ENCODE measurements at places on chromosomes 16 and 17. TPM values are rescaled to one million over a fixed set of nuclear protein-coding genes. Genes with fewer than 3 reads are reported as not detected.

Gene PHOSPHO1
- 0.22 TPM for total RNA-seq

Gene CCL11
- not detected for total RNA-seq

Gene TMEM11
- total RNA-seq = 26.0 TPM

Gene CRYM
- not detected for total RNA-seq

Gene TMC5
- not detected for total RNA-seq

Gene ATAD5
- 6.4 TPM for total RNA-seq

Gene FBXO39
- total RNA-seq = not detected

Gene KRTAP4-1
- not detected for total RNA-seq

Gene ZSCAN10
- total RNA-seq = 0.74 TPM

Gene CDH8
- total RNA-seq = 5.5 TPM

Gene C17orf100
- total RNA-seq = 4.6 TPM

Gene FAM234A
- 82.7 TPM for total RNA-seq

Gene ASPHD1
- 56.4 TPM for total RNA-seq

Gene LRRC37A3
- 31.1 TPM for total RNA-seq

- H3K27me3 ChIP-seq = peaks cover 3% of the 10 kb centered on the region
- DNase-seq = no peak
- no peak overlapping the region for H3K27ac ChIP-seq
- peaks cover 8% of the 10 kb centered on the region for H3K36me3 ChIP-seq
- H3K4me1 ChIP-seq = peaks cover 1% of the 10 kb centered on the region
These were observed 10.4 kb downstream of the MGAT5B start for GRCh38 chr17:76878568-76878967.

- H3K27me3 ChIP-seq = no peaks in the 10 kb centered on the region
- H3K36me3 ChIP-seq = no peaks in the 10 kb centered on the region
- DNase-seq = no peak
- no peak overlapping the region for H3K4me3 ChIP-seq
- H3K27ac ChIP-seq = no peak overlapping the region
- H3K4me1 ChIP-seq = no peaks in the 10 kb centered on the region
These were observed 826.2 kb downstream of the CDH8 start for GRCh38 chr16:61210076-61210475.

DNA sequence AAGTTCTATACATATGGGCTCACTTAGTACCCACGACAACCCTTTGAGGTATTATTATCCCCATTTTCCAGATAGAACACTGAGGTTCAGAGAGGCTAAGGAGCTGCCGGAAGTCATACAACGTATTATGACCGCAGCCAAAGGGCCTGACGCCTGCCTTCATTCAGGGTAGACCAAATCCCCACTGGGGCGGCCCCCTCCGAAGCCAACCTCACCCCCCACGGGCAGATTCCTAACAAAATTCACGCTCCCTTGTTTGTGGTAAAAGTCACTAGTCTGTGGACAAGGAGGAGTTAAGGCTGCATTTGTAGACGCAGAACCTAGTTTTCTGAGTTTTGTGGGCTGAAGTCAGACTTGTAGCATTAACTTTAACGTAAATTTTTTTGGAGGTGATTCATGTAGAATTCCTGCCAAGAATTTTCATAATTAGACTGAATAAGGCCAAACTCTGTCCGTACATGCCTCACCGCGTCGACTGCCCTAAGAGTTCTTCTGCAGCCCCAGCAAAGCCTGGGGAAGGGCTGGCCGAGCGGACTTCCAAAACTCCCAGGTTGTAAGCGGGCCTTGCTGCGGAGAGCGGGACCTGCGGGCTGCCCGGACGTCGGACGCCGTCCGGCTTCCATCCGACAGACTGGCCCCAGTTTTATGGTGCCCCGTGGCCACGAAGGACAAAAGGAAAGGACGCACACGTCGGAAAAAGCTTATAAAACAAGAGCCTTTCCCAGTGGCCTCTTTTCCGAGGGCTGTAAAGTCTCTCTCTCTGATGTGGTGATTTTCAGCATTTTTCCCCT, 75.7 kb downstream of the NXN start:
- no peak overlapping the region for H3K4me3 ChIP-seq
- H3K27ac ChIP-seq = no peak overlapping the region
- no peak for DNase-seq
- H3K36me3 ChIP-seq = no peaks in the 10 kb centered on the region

GRCh38 chr17:74452841-74453661, 13.4 kb upstream of the CD300A start:
- DNase-seq = peak; percentile 36
- H3K4me3 ChIP-seq = peak overlapping the region; percentile 73
- peak overlapping the region; percentile 99 for H3K27ac ChIP-seq
- H3K27me3 ChIP-seq = peaks cover 19% of the 10 kb centered on the region

DNA sequence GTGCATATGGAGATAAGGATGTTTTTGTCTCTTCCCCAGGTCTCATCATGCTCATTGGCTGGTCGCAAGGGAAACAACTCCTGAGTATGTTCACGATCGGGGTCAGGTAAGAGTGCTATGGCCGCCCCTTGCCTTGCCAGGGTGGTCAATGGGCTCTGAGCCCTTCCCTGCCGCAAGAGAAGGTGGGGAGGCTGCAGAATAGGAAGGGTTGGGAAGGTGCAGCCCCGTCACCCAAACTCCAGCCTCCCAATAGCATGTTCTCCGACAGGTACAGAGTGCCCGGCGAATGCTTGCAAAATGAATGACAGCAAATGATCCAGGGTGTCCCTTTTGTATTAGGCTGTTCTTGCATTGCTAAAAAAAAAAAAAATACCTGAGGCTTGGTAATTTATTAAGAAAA, 57.4 kb downstream of the ATP2C2 start:
- no peak overlapping the region for H3K27ac ChIP-seq
- no peak overlapping the region for H3K4me3 ChIP-seq
- H3K36me3 ChIP-seq = no peaks in the 10 kb centered on the region
- peaks cover 4% of the 10 kb centered on the region for H3K27me3 ChIP-seq
- no peak for DNase-seq

DNA sequence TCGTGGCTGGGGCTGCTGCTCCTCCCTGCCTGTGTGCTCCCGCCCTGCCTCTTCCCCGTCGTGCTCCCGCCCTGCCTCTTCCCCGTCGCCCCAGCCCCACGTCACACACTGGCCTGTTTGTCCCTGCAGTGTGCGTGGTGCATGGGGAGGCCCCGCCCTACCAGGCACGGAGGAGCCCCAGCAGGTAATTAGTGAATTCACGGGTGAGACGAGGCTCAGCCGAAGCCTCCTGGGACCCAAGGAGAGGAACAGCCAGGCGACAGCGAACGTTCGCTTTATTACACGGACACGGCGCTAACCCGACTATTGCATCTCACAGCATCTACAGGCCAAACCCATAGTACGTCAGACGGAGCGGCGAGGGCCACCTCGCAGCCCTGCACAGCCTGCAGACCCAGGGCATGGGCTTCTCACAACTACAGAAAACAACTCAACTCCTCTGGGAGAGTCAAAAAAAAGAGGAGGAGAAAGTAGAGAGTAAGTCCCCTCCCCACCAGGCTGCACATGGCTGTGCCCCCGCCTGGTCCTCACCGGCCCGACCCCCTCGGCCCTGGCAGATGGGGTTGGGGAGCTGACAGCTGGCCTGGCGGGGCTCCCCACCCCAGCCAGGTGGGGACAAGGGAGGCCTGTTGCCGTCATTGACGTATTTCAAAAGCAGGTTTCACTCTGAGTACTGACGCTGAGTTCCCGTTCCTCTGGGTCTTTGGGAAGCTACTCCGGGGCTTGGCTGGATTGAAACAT, 4.3 kb upstream of the PABPN1L start:
- peak overlapping the region; percentile 84 for H3K27ac ChIP-seq
- H3K36me3 ChIP-seq = no peaks in the 10 kb centered on the region
- peak; percentile 57 for DNase-seq
- peaks cover 29% of the 10 kb centered on the region for H3K4me1 ChIP-seq
- peaks cover 28% of the 10 kb centered on the region for H3K27me3 ChIP-seq

DNA sequence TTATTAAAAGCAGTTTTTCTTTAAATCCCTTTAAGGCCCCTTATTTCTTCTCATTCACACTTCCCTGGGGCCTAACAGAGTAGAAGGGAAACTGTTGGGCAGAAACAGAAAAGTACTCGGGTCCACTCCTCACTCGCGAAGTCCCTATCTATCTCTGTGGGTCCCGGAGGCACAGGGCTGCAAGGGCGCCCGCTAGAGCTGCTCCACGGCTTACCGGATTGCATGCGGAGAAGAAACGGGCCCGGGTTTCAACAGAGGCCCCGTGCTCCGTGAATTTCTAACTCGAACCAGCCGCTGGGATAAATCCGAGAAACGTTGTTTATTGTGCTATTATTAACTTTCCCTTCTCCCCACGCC, 4.3 kb downstream of the CBLN1 start:
- peaks cover 27% of the 10 kb centered on the region for H3K4me1 ChIP-seq
- DNase-seq = no peak
- peak overlapping the region; percentile 61 for H3K4me3 ChIP-seq
- H3K27me3 ChIP-seq = peaks cover 40% of the 10 kb centered on the region
- peaks cover 12% of the 10 kb centered on the region for H3K36me3 ChIP-seq
- H3K27ac ChIP-seq = no peak overlapping the region

DNA sequence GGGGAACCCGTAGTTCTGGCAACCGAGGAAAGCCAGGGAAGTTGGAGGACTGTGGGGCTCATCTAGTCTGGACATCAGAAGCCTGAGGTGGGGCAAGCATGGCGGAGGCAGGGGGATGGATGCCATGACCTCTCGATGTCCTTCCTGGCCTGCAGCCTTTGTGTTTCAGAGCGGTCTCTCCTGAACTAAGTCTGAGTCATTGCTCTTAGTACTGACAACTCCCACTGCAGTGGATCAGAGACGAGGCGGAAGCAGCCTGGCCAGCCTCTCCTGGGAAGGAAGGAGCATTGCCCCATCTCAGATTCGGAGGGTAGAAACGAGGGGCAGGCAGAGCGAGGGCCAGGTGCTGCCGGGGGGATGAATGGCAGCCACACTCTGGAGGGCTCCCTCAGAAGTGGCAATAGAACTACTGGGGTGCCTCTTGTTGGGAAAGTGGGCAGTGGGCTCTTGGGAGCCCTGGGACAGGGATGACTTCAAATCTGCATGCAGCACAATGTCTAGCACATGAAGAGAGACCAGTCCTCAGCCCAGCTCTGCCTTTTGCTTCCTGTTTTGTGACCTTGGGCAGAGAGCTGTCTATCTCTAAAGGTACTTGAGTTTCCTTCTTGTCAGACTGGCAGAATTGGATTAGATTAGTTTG, 3.6 kb upstream of the STAC2 start:
- H3K4me1 ChIP-seq = peaks cover 16% of the 10 kb centered on the region
- peak overlapping the region; percentile 64 for H3K4me3 ChIP-seq
- no peak overlapping the region for H3K27ac ChIP-seq
- no peak for DNase-seq

- H3K27me3 ChIP-seq = peaks cover 13% of the 10 kb centered on the region
- DNase-seq = no peak
These were observed 864.0 kb downstream of the KCNJ2 start for GRCh38 chr17:71033336-71033735.

DNA sequence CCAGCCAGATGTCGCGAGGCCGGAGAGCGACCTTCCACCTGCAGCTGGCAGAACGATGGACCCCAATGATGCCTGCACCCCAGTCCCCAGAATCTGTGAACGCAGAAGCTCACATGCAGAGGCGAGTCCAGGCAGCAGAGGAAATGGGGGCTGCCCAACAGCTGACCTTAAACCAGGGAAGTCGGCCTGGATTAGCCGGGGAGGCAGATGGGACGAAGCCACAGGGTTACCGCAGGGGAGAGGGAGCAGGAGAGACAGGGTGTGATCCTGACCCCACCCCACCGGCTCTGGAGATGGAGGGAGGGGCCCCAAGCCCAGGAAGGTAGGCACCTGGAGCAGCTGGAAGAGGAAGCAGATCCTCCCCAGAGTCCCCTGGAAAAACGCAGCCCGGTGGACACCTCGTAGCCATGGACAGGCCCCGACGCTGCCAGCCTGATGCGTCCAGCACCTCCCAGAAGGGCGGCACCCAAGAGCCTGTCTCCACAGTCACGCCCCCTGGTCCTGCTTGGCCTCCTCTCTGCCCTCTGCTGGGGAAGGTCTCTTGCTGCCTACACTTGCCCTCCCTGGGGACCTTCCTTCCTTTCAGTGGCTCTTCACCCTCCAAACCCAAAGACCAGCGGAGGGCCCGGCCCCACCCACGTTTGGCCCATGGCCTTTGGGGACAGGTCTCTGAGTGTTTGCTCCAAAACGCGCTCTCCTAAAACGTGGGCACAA, 37.3 kb downstream of the PIEZO1 start:
- H3K4me3 ChIP-seq = no peak overlapping the region
- peaks cover 8% of the 10 kb centered on the region for H3K27me3 ChIP-seq

GRCh38 chr17:10398352-10398751, 23.4 kb downstream of the MYH8 start:
- DNase-seq = peak; percentile 34
- no peak overlapping the region for H3K27ac ChIP-seq
- H3K36me3 ChIP-seq = no peaks in the 10 kb centered on the region
- H3K27me3 ChIP-seq = peaks cover 8% of the 10 kb centered on the region
- peaks cover 22% of the 10 kb centered on the region for H3K4me1 ChIP-seq

DNA sequence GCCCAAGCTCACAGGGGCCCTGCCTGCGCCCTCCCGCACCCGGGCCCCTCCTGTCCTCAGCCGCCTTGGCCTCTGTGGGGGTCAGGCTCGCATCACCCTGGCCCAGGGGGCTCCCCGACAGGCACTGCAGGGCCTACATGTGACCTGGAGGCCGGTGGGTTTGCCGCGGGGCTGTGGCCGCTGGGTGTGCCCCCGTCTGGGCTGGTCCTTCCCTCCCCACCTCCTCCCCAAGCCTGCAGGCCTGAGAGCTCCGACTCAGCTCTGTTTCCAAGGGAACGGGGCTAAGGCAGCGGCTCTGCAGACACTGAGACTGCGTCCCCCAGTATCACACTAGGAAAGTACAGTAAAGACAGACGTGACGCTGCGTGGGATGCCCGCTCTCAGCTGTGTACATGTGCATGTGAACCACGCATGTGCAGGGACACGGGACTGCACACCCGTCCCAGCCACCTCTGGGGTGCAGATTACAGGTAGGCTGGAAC, 16.5 kb upstream of the WDR45B start:
- H3K36me3 ChIP-seq = peaks cover 9% of the 10 kb centered on the region
- H3K4me3 ChIP-seq = no peak overlapping the region
- no peak overlapping the region for H3K27ac ChIP-seq
- DNase-seq = no peak
- H3K27me3 ChIP-seq = peaks cover 15% of the 10 kb centered on the region

GRCh38 chr17:39080421-39081078, 70.9 kb downstream of the PLXDC1 start:
- peaks cover 17% of the 10 kb centered on the region for H3K4me1 ChIP-seq
- peaks cover 5% of the 10 kb centered on the region for H3K27me3 ChIP-seq
- H3K27ac ChIP-seq = peak overlapping the region; percentile 64
- peak; percentile 68 for DNase-seq

DNA sequence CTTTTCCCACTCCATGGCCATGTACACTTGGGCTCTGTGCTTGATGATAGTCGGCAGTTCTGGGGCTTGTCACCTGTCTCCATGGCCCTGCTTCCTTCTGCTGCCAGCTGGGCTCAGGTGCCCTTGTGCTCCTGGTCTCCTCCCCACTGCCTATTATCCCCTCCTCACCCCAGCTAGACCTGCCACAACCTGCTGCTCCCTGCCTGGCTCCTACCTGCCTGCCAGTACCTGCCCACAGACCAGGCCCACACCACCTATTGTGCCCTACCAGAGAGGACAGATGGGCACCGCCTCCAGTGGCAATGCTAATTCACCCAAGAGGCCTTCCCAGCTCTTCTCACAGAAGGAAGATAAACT, 538 bp upstream of the RAPGEFL1 start:
- no peaks in the 10 kb centered on the region for H3K36me3 ChIP-seq
- H3K4me1 ChIP-seq = peaks cover 1% of the 10 kb centered on the region
- H3K4me3 ChIP-seq = peak overlapping the region; percentile 67
- DNase-seq = no peak

- H3K36me3 ChIP-seq = peaks cover 4% of the 10 kb centered on the region
- no peaks in the 10 kb centered on the region for H3K4me1 ChIP-seq
- H3K27ac ChIP-seq = no peak overlapping the region
- H3K4me3 ChIP-seq = no peak overlapping the region
- no peak for DNase-seq
These were observed 64.2 kb downstream of the GNA13 start for GRCh38 chr17:64992325-64992802.
